ENCODE measurements at places on chromosomes 12 and 14.

DNA sequence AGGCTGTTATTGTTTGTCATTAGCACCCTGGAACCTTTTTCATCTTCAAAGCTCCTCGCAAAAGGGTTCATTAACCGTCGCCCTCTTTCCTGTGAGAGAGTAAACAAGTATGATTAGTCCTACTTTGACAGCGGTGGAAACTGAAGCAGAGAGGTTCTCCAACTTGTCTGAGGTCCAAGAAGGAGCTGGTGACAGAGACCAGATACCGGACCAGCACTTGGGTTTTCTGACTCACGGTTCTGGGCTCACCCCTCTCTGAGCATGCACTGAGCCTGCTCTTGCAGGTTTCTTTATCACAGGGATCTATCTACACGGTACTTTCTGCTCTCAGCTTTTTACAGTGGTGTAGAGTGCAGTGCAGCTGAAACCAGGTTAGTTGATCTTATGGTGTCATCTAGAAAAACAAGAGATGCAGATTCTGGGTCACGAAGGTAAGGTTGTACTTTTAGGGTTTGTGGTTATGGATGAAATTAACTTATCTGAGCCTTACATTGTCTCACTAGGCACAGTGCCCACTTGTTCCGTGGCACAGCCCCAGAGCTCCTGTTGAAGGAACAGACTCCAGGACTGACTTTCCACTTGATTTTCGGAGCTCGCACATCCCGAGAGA lies 62.1 kb downstream of the PPP2R5C start:
- peak; percentile 54 for DNase-seq

GRCh38 chr12:110937104-110937641 lies 16.8 kb upstream of the MYL2 start:
- DNase-seq = peak; percentile 24

DNA sequence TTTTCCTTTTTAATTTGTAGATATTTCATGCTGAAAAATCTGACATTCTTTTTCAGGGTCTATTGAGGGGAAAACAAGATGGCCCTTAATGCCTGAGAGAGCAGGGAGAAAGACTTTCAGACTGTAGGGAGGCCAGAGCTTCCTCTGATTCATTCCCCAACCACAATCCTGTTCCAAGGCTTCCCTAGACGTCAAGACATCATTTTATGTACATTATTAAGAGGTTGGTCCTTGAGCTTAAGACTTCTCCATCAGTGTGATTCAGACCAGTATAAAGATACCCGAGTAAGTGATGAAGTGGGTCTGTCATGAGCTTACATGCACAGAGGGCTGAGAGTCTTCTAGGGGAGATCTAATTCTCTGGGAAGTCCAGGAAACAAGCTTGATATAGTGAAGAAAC lies 57.3 kb downstream of the AVPR1A start:
- DNase-seq = no peak

- no peak for DNase-seq
Observed at GRCh38 chr12:124727264-124727800, 136.3 kb downstream of the SCARB1 start.

GRCh38 chr12:76455582-76456345 lies 103.8 kb downstream of the OSBPL8 start:
- no peak for DNase-seq

DNA sequence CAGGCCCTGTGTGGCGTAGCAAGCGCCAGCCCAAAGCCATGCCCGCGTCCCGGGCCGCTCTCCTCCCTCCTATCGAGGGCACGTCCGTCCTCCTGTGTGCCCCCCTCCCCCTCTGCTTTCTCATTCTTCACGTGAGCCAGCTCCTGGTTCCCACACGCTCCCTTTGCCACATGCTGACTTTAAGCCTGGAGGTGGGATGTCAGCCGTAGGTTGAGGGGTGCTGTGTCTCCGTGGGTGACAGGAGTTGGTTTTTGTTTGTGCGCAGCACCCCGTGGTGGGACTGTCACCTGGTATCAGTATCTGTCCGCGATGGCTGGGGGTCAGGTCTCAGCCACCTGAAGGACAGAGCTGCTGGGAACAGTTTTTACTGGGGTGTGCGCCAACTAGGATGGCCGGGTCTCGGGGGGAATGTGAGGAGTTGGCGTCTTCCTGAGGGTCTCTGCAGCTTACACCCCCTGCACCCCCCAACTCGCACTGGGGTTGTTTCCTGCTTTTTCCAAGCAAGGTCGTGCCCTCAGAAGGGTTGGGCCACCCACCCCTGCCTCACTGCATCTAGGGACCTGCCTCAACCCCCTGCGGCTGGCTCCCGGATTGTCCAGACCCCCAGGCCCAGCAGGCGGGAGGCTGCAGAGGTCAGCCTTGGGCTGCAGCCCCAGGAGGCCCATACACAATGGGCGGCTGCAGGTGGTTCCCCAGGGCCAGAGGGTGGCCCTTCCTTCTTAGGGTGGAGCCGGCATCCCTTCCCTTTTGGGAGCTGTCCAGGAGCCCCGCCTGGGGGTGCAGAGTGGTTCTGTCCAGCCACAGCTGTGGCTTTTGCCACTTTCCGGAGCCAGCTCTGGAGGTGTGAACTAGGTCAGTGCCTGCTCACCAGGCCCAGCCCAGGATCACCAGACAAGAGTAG lies 7.3 kb downstream of the ULK1 start:
- no peak for DNase-seq
